ENCODE measurements at places on chromosomes 6 and 20. TPM values are rescaled to one million over a fixed set of nuclear protein-coding genes. Genes with fewer than 3 reads are reported as not detected.

The SIRPG gene
- total RNA-seq = 3.1 TPM

The HMGCLL1 gene
- total RNA-seq = not detected

The OOEP gene
- total RNA-seq = 0.35 TPM

The LY6G6D gene
- not detected for total RNA-seq

The TAF4 gene
- 30.0 TPM for total RNA-seq

DNA sequence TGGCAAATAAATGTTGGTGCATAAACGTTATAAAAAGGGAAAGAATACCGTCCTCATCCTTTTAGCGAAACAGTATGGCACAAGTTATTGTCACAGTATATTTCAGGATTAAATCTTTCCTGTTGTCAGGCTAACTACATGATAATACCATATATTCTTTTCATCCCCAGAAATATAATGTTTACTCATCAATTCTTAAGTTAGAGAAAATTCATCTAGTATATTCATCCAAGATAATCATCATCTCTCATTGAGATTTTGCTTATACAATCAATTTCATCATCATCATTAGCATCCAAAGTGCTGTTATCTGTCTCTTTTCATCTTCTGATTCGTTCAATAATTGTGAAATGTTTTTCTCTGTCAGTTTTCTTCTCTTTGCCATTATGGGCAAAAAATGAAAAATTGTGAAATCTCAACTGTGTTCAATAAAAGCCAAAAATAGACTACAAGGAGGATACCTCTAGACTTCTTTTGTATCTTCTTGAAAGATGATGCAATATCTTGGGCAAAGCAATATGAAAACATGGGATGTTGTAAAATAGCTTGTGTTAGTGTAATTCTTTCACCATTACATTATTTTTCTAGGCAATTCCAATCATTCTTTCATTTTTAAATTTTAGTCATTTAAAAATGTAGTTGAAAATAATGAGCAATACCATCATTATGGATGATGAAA lies 2.6 kb downstream of the SPACA1 start:
- DNase-seq = no peak

DNA sequence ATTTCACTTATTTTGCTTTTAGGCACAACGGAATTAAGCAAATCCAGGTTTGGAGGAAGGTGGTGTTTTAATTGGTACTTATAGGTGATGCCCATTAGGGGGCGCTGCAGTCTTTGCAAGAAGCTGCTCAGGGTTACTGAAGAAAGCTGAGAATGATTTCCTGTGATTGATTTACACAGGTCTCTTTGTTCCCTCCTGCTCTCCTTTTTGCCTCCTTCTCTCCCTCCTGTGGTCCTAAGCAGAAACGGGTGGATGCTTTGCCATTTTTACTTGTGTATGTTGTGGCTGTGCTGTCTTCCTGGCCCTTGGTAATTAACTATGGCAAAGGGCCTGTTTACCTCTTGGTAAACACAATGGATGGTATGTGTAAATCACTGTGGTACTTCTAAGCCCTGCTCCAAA lies 97.8 kb downstream of the ANKS1A start:
- DNase-seq = peak; percentile 44

DNA sequence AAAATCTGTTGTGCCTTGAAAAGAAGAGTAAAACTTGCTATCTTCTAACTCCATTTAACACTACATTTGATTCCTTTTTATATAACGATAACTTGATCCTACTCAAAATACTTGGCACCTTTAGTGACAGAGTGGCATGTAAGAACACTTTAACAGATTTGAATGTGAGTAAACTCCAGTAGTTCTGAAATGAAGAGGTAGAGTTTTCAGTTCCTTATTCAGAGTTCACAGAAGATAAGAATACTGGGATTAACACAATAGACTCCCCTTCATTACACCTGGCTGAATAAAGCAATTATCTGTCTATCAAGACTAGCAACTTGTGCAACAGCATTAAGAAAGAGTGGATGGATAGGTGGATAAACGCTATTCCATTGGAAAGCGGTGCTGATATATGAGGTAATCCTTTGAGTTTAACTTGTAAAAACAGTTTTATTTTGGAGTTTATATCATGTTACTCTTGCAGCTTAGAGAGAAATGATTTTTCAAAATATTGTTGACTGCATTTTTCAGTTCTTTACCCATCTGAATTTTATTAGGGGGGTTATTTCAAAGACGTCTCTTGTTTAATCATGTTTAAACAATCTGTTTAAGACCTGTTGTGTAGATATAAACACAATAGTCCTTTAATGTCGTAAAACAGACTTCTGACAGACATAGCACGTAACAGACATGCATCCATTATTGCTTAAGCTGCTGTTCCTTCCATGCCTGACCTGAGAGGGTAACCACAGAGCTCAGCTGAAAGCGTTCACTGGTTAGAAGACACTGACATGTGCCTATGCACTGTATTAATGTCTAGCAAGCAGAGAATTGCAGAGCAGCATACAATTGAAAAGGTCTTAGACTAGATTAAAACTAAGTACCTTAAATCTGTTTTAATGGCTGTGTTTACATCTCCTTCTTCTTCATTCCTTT lies 102.4 kb upstream of the SUPT3H start:
- no peak for DNase-seq

DNA sequence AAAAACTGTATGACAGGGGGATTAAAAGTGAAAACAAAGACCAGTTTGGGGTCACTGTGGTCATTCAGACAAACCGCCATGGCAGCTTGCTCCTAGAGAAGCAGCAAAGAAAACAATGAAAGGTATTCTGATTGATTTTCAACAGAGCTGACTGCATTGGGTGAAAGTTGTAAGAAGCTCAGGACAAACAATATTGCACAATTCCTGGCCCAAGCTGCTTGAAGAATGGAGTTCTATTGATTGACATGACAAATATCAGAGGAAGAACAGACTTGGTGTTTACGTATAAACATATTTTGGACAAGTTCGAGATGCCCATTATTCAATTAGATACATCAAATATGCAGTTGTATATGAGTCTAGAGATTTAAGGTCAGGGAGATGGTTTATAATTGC lies 62.0 kb downstream of the TRIM38 start:
- no peak for DNase-seq

- no peak for DNase-seq
Observed at GRCh38 chr6:154852687-154853086, 119.5 kb downstream of the SCAF8 start.

- DNase-seq = no peak
Observed at GRCh38 chr6:37317312-37318038, 36.3 kb upstream of the RNF8 start.

GRCh38 chr6:144104488-144104887 lies 9.1 kb upstream of the SF3B5 start:
- no peak for DNase-seq

DNA sequence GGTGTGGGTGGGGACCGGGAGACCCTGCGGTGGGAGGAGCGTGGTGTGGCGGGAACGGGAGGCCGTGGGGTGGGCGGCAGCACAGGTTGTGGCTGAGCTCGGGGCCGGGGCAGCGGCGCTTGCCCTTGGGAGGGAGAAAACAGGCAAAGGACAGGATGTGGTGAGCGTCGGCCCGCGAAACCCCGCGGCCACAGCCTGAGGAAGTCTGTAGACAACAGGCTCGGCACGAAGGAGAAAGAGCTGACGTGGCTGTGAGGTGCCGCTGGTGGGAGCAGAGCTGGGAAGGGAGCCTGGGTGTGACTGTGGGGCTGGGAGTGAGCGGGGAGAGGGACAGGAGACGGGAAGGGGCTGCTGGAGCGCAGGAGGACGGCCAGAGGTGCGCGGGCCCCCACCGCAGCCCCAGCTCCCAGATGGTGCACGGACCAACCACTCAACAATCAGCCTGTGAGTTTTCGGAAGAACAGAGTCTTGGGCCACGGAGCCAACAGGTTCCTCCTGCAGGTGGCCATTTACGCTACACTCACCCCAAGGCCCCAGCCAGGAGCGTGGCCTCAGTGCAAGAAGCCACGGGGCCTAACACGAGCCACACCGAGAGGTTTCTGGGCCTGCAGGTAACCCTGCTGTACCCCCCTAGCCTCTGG lies 202.8 kb downstream of the DLL1 start:
- DNase-seq = peak; percentile 55

GRCh38 chr20:43383026-43383795 lies 74.5 kb upstream of the SRSF6 start:
- DNase-seq = no peak

GRCh38 chr20:37672143-37672542 lies 21.7 kb upstream of the CTNNBL1 start:
- no peak for DNase-seq

GRCh38 chr20:6566821-6567220 lies 200.7 kb upstream of the BMP2 start:
- DNase-seq = no peak

DNA sequence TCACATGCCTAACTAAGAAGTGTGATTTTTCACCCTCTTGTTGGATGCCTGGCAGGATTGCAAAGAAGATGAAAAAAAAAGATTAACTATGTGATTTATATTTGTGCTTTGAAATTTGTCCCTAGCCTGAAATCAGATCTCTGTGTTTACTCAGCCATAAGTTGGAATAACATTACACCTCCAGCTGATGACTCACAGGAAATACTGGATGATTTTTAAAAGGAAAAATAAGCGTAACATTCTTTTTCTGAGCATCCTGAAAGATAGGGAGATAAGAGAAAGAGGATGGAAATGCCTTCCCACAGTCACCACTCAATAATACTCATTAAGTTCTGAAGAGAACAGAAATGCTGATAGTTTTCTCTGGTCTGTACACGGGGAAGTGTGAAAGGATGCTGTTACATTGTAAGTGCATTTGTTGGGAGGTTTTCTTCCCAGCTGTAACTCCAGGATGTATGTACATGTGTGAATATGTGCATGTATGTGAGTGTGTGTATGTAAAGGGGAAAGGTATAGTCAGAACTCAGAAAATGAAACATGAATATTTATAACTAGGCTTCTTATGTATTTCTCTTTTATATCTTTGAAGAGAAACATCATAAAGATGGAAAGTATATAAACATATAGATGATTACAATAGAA lies 37.4 kb upstream of the RIPPLY2 start:
- DNase-seq = no peak

- DNase-seq = peak; percentile 74
Observed at GRCh38 chr20:52191916-52192718, 538 bp upstream of the ZFP64 start.

DNA sequence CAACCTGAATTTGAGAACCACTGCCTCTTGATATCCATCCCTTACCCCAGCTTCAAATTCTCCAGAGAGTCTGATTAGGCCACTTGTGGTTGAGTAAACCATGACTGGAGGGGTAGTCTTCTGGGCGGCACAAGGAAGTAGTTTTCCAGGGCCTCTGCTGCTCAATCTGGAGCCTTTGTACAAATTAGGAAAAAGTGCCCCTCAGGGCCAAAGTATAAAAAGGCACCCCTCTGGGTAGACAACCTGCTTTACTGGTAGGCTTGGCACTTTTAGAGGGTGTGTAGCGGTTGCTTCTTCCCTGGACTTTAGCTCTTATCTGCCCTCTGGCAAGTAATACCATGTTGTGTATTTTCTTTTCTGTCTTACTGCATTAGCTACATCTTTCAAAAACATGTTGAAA lies 32.9 kb upstream of the RPL7L1 start:
- DNase-seq = no peak

- DNase-seq = no peak
Observed at GRCh38 chr6:89221129-89221528, 4.0 kb upstream of the GABRR1 start.

DNA sequence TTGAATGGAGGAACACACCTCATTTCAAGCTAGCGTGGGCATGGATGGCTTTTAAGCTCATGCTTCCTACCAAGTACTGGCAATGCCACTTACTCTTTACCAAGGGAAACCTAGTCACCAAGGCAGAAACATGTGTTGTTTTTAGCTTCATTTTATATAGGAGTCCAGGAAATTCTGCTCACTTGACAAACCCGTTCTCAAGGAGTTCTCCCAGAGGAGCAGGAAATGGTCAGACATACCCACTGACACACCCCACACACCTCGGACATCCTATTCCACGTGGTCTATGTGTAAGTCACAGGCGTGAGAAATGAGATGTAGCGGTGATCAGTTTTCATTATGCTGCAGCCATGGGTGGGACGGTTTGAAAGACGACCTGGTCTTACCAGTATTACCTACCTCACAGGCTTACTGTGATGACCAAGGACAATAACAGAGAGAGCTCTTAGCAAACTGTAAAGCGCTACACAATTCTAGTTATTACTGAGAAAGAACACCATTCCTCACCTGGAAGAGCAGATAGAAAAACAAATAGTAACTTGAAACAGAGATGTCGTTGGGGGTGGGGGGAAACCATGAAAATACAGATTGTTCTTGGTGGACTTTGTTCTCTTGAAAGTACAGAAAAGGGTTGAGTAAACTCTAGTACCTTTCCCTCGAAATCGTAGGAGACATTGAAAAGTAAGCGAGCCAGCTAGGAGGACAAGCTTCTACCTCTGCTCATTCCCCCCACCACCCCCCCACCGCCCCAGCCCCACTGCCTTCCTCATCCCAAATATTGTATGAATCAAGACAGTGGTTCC lies 1.7 kb downstream of the CNKSR3 start:
- DNase-seq = no peak

DNA sequence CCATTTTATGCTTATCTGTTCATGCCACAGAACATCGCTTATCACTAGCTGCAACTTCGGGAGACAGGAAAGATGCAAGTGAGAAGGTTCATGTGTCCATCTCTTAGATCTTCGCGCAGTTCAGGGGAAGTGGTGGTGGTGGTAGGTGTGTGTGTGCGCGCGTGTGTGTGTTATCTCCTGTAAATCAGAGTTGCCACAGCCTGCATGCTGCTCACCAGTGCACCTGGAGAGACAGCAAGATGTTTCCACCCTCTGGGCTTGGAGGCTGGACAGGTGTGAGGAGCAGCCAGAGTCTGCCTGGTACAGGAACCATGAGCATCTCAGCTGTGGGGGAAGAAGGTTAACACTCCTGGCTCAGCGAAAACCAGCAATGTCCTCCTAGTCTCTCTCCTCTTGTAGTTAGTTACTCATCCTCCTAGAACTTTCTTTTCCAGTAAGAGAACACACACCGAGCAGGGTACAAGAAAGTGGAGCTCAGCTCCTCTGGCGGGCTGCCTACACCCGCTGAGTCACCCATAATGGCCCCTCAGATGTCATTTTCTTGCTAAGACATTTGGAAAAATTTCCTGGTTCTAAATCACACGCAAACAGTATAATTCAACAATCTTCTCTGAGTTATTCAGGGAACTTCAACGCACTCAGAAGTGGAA lies 5.1 kb upstream of the TUBB1 start:
- peak; percentile 15 for DNase-seq
